Mesothelial cell of epicardium (in vitro differentiated cells): ENCODE measurements at places on chromosomes 5 and 9.

- no peaks in the 10 kb centered on the region for H3K4me1 ChIP-seq
- H3K27me3 ChIP-seq, result peaks cover 3% of the 10 kb centered on the region
Observed at GRCh38 chr5:131810510-131811249, 13.9 kb upstream of the FNIP1 start.

DNA sequence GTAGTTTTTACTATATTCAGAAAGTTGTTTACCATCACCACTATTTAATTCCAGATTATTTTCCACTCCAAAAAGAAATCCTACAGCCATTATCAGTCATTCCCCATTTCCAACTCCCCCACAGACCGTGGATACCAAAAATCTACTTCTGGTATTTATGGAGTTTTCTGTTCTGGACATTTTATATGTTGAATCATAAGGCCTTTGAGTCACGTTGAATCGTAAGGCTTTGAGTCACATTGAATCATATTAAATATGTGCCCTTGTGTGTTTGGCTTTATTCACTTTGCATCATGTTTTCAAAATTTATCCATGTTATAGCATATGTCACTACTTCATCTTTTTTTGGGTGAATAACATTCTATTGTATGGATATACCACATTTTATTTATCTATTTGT is 454.1 kb upstream of the NUDT12 start:
- H3K4me3 ChIP-seq, result no peak overlapping the region
- H3K4me1 ChIP-seq, result peaks cover 4% of the 10 kb centered on the region
- no peak for DNase-seq
- peaks cover 5% of the 10 kb centered on the region for H3K36me3 ChIP-seq
- no peak overlapping the region for H3K27ac ChIP-seq
- H3K27me3 ChIP-seq, result no peaks in the 10 kb centered on the region

DNA sequence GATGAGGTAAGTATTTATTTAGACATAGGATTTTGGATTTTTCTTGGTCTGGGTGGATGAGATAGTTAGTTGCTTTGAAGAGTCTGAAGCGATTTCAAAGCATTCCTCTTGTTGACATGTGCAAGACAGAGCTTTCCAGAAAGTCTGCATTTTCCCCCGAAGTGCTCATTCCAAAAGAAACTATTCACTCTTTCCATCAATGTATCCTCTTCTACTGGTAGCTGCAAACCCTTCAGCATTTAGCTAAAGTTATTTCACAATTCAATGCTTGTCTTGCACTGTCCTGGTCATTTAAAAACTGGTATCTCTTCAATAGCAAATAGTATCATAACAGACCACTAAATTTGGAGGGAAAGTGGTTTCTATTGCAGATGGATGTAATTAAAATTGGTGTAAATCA is 13.0 kb downstream of the NREP start:
- peaks cover 94% of the 10 kb centered on the region for H3K4me1 ChIP-seq
- H3K36me3 ChIP-seq, result peaks cover 15% of the 10 kb centered on the region
- H3K27me3 ChIP-seq, result no peaks in the 10 kb centered on the region
- peak overlapping the region; percentile 94 for H3K27ac ChIP-seq
- H3K4me3 ChIP-seq, result peak overlapping the region; percentile 1

GRCh38 chr5:52947208-52947607 is 41.9 kb upstream of the ITGA2 start:
- no peak overlapping the region for H3K27ac ChIP-seq
- no peak overlapping the region for H3K4me3 ChIP-seq
- H3K36me3 ChIP-seq, result no peaks in the 10 kb centered on the region
- peaks cover 1% of the 10 kb centered on the region for H3K27me3 ChIP-seq
- peaks cover 2% of the 10 kb centered on the region for H3K4me1 ChIP-seq

GRCh38 chr5:147348046-147348445 is 113.2 kb downstream of the STK32A start:
- peaks cover 4% of the 10 kb centered on the region for H3K4me1 ChIP-seq
- H3K27ac ChIP-seq, result no peak overlapping the region
- no peak for DNase-seq

DNA sequence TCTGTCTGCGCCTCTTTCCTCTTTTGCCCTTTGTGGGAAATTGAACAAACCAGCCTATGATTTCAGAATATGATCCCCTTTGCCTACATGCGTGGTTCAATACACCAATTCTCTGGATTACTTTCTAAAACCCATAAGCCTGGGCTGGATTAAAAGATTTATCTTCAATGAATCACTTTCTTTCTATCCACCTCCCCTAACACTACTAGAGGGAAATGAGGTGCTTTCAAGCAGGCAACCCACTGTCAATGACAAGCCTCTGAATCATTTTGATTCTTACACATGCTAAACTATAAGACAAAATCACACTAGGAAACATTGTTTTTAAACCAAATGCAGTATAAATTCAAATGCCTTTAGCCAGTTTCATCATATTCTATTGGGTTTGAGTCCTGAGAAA is 257.5 kb downstream of the AGTPBP1 start:
- peaks cover 9% of the 10 kb centered on the region for H3K4me1 ChIP-seq
- no peak overlapping the region for H3K27ac ChIP-seq
- peaks cover 3% of the 10 kb centered on the region for H3K27me3 ChIP-seq
- no peak overlapping the region for H3K4me3 ChIP-seq
- H3K36me3 ChIP-seq, result no peaks in the 10 kb centered on the region

DNA sequence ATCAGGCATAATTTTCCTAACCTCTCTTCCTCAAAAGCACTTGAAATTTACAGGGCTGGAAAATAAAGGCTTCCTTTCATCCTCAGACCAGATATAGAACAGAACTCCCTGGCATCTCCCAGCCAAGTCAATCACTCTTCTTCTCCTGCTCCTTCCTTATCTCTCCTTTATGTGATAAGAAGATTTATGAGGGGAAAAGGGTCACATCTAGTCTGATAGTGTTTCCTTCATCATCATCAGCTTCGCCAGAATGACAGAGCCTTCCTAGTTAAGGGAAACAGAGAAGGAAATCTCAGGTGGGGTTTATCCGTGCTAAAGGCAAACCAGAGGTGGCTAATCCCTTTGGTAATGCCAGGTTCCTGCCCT is 36.2 kb downstream of the LIX1 start:
- H3K36me3 ChIP-seq, result no peaks in the 10 kb centered on the region
- no peak overlapping the region for H3K4me3 ChIP-seq
- no peak for DNase-seq
- peak overlapping the region; percentile 28 for H3K27ac ChIP-seq

DNA sequence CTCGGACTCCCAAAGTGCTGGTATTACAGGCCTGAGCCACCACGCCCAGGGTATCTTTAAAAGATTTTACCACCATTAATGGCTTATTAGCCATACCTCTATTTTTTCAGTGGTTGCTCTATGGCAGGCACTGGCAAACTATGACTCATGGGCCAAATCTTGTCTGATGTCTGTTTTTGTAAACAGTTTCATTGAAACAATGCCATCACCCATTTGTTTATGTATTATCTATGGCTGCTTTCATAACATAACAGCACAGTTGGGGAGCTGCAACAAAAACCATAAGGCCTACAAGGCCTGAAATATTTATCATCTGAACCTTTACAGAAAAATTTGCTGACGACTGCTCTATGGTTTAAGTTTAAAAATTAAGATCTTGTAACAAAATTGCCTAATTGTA is 66.8 kb downstream of the SLC38A9 start:
- H3K36me3 ChIP-seq, result peaks cover 36% of the 10 kb centered on the region
- H3K27ac ChIP-seq, result no peak overlapping the region
- DNase-seq, result no peak
- H3K27me3 ChIP-seq, result no peaks in the 10 kb centered on the region
- H3K4me3 ChIP-seq, result no peak overlapping the region

DNA sequence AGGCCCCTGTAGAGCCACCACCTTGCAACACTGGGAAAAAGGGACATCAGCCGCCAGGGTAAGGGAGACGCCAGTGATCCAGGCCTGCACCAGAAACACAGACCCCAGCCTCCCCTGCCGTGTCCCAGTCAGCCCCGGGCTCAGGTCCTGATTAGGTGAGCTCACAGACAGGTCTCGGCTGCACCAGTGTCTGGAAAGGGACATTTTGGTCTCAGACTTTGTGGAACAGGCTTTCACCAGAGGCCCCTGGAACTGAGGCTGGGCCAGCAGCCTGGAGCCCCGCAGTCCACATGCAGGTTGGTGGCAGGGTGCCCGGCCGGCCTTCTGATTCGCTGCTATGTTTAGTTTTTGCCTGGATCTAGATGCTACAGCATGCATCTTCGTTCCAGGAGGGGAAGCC is 369.0 kb upstream of the IRX4 start:
- H3K27me3 ChIP-seq, result peaks cover 15% of the 10 kb centered on the region
- DNase-seq, result no peak
- no peaks in the 10 kb centered on the region for H3K36me3 ChIP-seq

- no peak overlapping the region for H3K27ac ChIP-seq
- no peaks in the 10 kb centered on the region for H3K36me3 ChIP-seq
- no peak overlapping the region for H3K4me3 ChIP-seq
- no peak for DNase-seq
Observed at GRCh38 chr5:149388498-149389190, 9.6 kb upstream of the IL17B start.

DNA sequence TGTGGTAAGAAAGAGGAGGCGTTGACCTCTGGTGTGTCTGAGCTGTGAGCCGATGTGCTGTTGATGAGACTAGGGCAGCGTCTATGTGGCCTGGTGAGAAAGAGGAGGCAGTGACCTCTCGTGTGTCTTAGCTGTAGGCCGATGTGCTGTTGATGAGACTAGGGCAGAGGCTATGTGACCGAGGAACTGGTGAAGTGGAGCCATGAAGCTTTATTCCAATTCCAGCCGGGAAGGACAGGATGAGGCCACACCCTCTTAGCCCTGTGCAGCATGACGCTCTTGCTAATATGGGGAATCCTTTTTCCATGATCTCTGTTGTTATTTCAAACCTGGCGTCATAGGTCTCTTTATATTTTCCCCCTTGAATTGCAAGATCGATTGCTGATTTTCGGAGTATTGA is 172.4 kb downstream of the GOLPH3 start:
- no peak overlapping the region for H3K4me3 ChIP-seq
- H3K27me3 ChIP-seq, result no peaks in the 10 kb centered on the region
- peaks cover 2% of the 10 kb centered on the region for H3K4me1 ChIP-seq

DNA sequence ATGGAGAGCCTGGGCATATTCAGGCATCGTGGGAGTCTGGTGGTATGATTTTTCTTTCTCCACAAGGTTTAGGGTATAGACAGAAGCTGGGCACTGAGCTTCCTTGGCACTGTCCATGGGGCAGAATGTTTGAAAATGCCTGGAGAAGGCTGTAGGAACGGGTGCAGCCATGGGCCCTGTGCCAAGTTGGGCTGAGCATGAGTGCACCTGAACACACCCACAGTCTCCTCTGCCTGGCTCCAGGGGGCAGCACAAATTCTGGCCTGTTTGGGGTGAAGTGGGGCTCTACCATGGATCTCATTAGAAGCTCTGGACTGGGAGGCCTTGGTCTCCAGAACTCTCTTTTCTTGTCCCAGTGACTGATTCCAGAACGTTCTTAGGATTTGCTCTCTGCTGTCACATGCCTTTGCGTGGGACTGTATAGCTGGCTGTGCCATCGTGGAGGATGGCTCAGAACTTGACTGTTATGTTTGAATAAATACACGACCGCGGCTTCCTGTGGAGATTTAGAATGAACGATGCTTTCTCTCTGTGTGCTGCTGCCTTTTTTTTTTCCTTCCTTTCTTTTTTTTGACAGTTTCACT is 229.8 kb downstream of the FANCC start:
- no peak overlapping the region for H3K27ac ChIP-seq
- H3K27me3 ChIP-seq, result no peaks in the 10 kb centered on the region
- peaks cover 30% of the 10 kb centered on the region for H3K4me1 ChIP-seq
- H3K36me3 ChIP-seq, result peaks cover 33% of the 10 kb centered on the region

DNA sequence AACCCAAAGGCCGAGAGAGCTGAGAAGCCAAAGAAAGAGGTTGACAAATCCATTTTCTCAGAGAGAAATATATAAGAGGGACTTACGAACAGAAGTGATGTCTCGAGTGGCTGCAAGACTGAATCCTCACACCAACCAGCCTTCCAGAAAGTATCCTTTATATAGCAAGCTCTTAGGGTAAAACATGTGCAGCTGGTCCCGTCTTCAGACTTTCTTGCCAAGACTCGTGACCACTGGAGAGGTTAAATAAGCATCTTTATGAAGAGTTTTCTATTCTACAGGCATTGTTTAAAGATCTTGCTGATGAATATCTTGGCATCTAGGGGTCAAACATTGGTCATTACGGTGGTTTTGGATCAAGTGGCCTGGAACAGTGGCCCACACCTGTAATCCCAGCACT is 16.9 kb upstream of the SLC22A4 start:
- H3K36me3 ChIP-seq, result peaks cover 13% of the 10 kb centered on the region
- H3K27ac ChIP-seq, result no peak overlapping the region
- no peaks in the 10 kb centered on the region for H3K27me3 ChIP-seq
- H3K4me3 ChIP-seq, result no peak overlapping the region
- peaks cover 25% of the 10 kb centered on the region for H3K4me1 ChIP-seq
- DNase-seq, result no peak

DNA sequence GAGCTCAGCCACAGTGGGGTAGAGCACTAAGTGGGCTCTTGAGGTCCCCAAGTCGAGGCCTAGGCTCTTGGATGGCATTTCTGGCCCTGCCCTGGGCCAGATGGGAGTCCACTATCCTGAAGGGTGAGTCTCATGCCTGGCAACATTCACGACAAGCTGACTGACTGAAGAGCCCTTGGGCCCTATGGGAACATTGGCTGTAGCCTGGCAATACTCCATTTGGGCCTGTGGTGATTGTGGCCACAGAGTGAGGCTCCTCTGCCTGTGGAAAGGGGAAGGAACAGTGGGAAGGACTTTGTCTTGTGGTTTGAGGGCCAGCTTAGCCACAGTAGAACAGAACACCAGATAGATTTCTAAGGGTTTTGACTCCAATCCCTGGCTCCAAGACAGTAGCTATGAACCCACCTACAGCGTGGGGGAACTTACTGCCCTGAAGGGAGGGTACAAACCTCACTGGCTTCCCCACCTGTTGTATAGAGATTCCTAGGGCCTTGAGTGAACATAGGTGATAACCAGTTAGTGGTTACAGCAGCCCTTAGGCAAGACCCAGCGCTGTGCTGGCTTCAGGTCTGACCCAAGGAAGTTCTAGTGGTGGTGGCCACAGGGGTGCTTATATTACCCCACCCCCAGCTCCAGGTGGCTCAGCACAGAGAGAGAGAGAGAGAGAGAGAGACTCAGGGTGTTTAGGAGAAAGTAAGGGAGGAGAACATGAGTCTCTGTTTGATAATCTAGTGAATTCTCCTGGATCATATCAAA is 72.4 kb downstream of the KIAA0825 start:
- H3K27me3 ChIP-seq, result no peaks in the 10 kb centered on the region
- H3K36me3 ChIP-seq, result peaks cover 13% of the 10 kb centered on the region
- no peak overlapping the region for H3K27ac ChIP-seq
- no peak for DNase-seq

- no peaks in the 10 kb centered on the region for H3K27me3 ChIP-seq
- no peak for DNase-seq
- H3K4me1 ChIP-seq, result no peaks in the 10 kb centered on the region
- no peak overlapping the region for H3K4me3 ChIP-seq
Observed at GRCh38 chr5:152711801-152712388, 306.8 kb upstream of the NMUR2 start.
